ENCODE measurements at places on chromosomes 1 and 21. TPM values are rescaled to one million over a fixed set of nuclear protein-coding genes. Genes with fewer than 3 reads are reported as not detected.

The SLC1A7 gene
- not detected for total RNA-seq

The EPHB2 gene
- total RNA-seq: not detected

The CD2 gene
- total RNA-seq: not detected

The FCRL4 gene
- total RNA-seq: not detected

The TMCC2 gene
- 1.8 TPM for total RNA-seq

The TFAP2E gene
- total RNA-seq: 0.31 TPM

The TDRD10 gene
- total RNA-seq: not detected

The TACSTD2 gene
- total RNA-seq: 103 TPM

The OR2T27 gene
- not detected for total RNA-seq

Measured in foreskin keratinocyte (primary cell).